Amniotic epithelial cell (primary cell): ENCODE measurements at places on chromosomes 11 and 22.

DNA sequence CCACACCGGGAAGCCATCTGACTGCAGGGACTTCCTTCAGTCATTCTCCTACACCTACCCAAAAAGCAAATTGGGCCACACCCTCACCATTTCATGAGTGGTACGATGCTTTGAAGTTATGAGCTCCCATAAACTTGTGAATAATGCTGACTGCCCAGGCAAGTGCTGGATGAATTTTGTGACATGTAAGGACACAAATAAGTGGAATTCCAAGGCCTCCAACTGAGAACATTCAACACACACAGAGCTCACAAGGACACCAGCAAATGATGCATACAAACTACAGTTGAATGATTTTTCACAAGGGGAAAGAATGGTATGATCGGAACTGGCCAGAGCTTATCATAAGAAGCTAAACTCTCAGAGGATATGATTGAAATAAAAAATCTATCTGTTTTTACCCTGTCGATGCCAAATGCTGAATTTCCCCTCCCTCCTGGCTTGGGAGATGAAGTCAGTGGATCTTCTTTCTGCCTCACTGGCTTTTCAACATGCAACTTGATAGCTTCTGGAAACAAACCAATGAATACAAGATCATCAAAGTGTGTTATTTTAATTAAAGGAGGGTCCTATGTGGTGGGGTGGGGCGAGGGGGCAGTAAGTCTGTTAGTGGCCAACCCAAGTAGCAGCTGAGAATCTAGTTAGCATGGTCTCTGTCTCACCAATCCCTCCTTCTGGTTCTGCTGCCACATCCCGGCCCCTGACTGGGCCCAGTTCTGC lies 123.8 kb downstream of the WT1 start:
- no peak for DNase-seq

GRCh38 chr22:37746366-37747079 lies 49.7 kb downstream of the TRIOBP start:
- DNase-seq = no peak

DNA sequence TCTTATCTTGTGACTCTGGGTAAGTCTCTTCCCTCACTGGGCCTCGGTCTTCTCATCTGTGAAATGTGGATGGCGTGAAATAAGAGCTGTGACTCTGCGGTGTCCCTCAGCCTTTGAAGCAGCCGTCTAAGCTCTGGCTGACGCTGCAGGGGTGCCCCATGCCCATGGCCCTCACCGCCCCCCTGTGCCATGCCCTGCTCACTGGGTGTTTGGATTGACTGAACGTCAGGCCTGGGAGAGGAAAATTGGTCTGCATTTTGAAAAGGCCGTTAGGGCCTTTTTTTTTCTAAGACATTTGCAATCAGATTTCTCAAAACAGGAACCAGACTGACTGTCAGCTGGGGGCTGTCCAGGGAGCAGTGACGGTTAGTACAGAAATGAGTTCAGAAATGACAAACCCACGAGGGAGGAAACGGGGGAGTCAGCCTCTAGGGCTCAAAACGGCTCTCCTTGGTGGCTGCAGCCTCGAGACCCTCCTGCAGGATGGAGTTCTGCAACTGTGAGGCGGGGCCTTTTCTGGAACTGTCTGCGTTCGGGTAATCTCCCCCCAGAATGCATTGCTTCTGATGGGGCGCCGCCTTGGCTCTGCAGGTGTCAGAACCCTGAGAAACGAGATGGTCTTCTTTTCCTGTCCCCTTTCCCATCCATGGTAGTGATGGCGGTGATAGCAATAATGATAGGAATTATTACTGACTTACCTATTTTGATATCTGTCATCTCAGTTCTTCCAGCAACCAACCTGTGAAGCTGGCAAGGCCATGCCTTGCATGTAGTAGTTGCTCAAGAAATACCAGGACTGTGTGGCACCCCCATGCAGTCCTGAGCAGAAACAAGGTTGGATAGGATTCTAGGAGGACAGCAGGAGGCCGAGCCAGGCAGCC lies 2.0 kb downstream of the GRK2 start:
- DNase-seq = no peak

DNA sequence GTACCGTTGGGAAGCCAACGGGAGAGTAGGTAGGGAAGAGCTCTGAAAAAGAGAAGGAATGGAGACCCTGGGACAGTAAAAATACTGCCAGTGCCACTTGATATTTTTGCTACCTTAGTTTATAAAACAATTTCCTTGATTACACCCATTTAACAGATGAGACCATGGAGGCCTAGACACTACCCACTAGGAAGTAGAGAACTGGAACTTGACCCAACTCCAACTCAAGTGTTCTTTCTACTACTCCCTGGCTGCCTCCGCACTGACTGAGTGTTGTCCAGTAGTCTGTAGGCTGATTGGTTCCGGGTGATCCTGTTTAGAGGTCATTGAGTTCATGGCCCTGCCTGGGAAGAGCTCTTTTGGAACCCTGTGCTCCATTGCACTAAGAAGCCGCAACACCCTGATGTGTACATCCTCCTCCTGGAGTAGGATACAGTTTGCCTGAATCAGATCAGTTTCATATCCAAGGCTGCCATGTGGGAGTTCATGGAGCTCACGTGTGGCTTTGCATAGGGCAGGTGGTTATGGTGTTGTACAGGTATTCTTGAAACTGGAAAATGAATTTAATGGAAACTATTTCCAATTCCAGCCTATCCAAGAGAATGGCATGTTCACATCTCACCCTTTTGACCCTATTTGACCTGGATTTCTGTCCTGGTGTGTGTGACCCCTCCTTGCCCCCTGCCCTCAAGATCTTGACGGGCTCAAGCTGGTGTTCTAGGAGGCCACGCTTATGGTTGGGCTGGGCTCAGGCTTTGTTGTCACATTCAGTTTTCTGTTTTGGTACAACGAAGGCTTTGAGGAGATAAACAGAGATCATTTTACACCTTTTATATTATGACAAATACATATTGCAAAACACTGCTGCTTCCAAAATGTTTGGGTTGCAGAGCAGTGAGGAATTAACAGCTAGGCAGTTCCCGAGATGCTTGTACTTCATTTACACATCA lies 102.2 kb upstream of the NNMT start:
- peak; percentile 40 for DNase-seq

GRCh38 chr11:62233730-62234129 lies 8.3 kb upstream of the SCGB1D2 start:
- DNase-seq = no peak

- DNase-seq = peak; percentile 47
Observed at GRCh38 chr11:114447444-114447843, 8.2 kb downstream of the REXO2 start.

DNA sequence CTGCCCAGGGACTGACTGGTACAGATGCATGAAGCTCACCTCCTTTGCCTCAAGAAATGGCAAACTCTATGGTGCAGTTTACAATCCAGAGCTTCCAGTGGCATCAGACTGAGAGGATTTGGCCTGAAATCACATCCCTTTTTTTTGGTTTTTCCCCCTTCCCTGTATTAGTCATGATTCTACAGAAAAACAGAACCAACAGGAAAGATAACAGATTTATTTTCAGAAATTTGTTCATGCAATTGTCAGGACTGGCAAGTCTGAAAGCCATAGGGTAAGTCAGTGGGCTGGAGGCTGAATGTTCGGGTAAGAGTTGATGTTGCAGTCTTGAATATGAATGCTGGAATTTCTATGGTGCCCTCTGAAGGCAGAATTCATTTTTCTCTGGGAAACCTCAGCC lies 12.0 kb upstream of the ZDHHC13 start:
- DNase-seq = no peak

DNA sequence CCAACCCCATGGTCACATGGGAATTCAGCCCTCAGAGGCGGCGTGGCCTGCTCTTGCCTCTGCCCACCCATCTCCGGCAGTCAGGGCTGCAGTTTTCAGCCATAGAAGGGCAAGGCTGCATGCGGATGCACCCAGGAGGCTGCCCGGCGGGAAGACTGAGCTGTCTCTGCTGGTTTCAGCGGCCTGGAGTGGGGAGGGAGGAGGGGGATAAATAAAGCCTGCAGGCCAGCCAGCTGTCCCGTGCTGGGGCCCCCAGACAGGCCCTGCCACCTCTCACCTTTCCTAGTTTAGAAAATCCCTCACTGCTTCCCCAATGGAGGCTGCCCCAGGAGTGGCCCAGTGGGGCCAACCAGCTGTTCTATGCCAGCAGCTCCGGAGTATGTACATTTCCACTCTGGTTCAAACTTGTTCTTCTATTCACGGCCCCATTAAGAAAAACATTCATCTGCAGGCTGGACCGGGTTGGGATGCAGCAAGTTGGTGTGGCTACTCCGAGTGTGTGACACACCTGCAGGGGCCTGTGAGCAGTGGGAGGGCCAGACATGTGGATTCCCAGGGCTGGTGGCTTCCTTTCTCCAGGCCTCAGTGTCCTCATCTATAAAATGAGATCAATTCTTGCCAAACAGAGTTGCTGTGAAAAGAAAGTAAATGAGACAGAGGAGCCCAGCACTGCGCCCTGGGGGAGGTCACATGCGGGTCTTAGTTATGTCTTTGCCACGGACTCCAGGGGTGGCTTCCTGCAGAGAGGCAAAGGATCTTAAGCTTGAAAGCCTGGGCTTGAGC lies 5.0 kb downstream of the MICALL1 start:
- DNase-seq = no peak

GRCh38 chr22:50530580-50530876 lies 716 bp upstream of the TYMP start:
- DNase-seq = no peak

GRCh38 chr11:44779736-44780520 lies 53.2 kb downstream of the TSPAN18 start:
- no peak for DNase-seq

DNA sequence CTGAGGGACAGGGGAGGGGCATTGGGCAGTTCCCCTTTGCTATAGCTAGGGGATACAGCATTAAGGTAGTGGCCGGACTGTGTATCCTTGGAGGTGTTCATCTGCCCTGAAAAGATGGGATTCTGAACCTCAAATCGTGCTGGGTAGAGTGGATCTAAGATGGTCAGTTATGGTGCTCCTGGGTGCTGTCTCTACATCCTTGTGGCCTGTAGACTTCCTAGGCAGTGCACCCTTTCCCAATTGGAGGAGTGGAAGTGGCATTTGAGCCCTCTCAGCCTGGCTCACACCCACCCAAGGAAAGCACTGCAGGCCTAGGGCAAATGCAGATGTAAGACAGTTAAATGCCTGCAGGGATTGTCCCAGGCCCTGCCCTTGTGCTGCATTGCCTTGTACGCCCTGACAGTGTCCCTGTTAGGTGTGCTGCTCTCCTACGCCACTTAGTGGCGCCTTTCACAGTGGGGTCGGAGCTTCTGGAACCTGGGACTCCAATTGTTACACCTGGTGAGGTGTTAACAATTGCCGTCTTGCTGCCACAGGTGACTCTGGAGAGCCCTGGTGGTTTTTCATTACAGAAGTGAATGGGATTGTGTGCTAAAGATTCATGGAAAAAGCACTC lies 35.0 kb downstream of the PPFIBP2 start:
- no peak for DNase-seq

DNA sequence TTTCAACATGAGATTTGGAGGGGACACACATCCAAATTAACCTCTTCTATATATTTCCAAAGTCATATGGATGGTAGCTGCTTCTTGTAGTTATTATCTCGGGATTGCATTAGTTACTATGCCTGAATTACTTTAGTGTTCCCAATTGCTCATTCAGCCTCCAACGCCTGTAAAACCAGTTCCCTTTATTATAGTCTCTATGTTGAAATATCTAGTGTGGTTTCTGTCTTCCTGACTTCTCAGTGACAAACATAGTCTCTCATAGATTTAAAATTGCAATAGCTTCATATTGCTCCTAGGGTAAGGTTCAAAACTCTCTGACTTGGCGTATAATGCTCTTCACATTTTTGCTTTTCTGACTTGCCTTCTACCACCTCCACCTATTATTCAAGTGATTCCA lies 366.4 kb downstream of the CASP12 start:
- no peak for DNase-seq

GRCh38 chr11:29985248-29985647 lies 31.6 kb downstream of the KCNA4 start:
- DNase-seq = no peak

DNA sequence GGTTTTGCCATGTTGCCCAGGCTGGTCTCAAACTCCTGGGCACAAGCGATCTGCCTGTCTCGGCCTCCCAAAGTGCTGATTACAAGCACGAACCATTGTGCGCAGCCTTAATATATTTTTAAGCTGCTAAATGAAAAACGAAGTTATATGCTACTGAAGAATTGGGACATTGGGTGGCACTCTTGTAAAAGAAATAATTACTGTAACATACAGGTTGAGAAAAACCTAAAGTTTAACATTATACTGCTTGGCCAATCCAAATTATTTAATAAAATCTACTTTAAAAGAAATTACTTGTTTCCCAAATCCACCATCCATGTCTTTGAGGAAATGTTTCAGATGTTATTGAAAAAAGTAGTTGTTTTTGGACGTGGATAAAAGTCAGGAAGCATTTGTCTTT lies 37.9 kb upstream of the ARHGAP32 start:
- DNase-seq = no peak

DNA sequence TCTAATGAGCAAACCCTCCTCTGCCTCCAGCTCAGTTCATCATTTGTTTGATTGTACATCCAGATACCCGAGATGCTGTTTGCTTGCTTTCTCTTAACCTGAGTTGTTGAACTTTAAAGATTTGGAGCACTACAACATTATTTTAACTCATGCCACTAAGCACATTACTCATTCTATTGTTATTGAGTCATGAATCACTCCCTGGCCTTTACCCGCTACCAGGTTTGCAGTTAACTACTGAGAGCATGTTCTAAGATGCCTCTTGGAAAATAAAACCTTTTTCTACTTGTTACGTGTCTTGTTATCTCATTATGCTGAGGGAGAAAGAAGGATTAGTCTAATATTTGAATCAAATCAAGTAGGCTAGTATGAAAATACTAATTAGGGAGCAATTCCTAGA lies 720.6 kb upstream of the ANO5 start:
- DNase-seq = no peak

DNA sequence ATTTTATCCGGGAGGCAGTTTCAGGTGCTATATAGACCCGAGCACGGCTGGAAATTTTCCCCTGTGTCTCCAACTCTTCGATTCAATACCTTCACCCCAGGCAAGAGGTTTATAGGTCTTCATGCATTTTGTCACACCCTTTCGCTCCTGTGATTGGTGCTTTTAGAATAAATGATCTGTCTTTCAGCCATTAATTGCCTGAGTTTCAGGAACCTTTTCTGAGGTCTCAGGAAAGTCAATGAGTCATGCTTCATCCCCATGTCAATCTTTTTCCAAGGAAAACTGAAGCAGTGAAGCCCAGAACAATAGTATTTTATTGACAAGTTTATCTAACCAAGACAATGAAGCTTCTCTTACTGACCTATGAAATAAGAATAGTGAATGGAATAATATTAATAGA lies 29.9 kb downstream of the FAM181B start:
- no peak for DNase-seq

- DNase-seq = no peak
Observed at GRCh38 chr11:60970890-60971289, 590 bp upstream of the CD6 start.
